ENCODE measurements at places on chromosomes 4 and X. TPM values are rescaled to one million over a fixed set of nuclear protein-coding genes. Genes with fewer than 3 reads are reported as not detected.

GRCh38 chrX:109635146-109635545, 10.2 kb upstream of the KCNE5 start:
- no peak for DNase-seq

The ATOH1 gene
- not detected for total RNA-seq

DNA sequence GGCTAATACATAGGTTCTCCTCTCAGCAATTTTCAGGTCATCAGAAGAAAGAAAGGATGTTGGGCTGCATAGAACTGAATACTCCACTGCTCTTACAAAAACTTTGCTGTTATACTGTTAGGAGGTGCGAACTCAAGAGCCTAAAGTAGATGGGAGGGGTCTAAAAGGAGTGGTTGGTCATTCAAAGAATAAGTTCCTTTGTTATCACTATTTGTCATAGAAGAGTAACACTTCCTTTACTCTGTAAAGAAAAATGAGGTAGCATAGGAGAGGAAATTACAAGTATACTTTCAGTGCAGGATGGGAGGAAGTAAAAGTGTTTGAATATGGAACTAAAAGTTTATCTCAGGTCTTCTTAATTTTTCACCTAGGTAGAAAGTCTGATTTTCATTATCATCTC, 61.5 kb downstream of the CCNI start:
- DNase-seq = no peak

The PAGE5 gene
- not detected for total RNA-seq

DNA sequence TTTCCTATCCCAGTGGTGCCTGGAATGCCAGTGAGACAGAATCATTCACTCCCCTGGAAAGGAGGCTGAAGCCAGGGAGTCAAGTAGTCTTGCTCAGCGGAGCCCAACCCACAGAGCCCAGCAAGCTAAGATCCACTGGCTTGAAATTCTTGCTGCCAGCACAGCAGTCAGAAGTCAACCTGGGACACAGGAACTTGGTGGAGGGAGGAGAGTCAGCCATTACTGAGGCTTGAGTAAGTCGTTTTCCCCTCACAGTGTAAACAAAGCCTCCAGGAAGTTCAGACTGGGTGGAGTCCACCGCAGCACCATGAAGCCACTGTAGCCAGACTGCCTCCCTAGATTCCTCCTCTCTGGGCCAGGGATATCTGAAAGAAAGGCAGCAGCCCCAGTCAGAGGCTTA, 283.2 kb upstream of the CPEB2 start:
- no peak for DNase-seq

DNA sequence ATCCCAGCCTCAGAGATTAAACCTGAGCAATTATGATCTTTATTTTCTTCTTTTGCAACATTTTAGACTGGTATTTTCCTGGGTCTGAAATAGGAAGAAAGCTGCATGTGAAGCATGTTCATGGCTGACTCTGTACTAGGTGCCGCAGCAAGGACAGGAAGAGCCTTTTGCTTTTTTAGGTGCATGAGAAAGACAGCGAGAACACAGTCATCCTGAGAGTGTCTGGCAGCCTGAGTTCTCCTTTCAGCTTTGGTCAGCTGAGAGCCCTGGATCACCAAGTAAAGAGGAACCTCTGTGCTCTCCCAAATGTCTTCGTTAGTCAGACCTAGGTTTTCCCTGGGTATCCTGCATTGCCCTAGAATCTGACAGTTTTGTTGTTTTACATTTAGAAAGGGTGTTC, 29.8 kb downstream of the FAM149A start:
- DNase-seq = no peak

The PTTG2 gene
- total RNA-seq = not detected

The MCUB gene
- 48.6 TPM for total RNA-seq

The JADE3 gene
- total RNA-seq = 3.9 TPM

The RBMXL3 gene
- not detected for total RNA-seq

GRCh38 chrX:72358313-72358712, 52.6 kb upstream of the CITED1 start:
- DNase-seq = no peak

DNA sequence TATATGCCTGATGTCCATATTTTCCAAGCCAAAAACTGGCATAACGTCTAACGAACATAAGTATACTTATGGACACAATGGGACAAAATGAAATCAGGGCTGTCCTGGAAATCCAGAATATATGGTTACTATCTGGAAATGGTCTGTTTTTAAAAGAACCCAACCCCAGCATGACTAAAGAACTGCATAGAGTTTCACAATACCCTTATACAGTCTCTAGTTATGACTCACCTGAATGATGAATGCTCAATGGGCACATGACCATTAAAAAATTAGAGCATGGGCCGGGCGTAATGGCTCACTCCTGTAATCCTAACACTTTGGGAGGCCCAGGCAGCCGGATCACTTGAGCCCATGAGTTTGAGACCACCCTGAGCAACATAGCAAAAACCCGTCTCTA, 31.8 kb downstream of the AMMECR1 start:
- no peak for DNase-seq

The ARSJ gene
- 9.7 TPM for total RNA-seq

The UGT2A1 gene
- total RNA-seq = not detected

DNA sequence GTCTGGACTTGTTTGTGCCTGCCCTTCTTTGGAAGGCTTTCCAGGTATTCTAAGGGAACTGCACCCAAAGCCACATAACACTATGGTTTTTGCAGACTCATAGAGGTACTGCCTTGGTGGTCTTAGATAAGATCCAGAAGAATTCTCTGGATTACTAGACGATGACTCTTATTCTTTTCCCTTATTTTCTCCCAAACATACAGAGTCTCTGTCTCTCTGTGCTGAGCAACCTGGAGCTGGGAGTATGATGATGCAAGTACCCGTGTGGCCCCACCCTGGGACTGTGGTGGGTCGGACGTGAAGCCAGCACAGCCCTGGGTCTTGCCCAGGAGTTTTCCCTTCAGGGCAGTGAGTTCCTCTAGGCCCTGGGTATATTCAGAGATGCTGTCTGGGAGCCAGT, 1342.4 kb upstream of the TENM3 start:
- no peak for DNase-seq

GRCh38 chr4:53010318-53010717, 148.2 kb downstream of the RASL11B start:
- no peak for DNase-seq

GRCh38 chr4:172654457-172654856, 514.2 kb upstream of the GALNT7 start:
- no peak for DNase-seq

DNA sequence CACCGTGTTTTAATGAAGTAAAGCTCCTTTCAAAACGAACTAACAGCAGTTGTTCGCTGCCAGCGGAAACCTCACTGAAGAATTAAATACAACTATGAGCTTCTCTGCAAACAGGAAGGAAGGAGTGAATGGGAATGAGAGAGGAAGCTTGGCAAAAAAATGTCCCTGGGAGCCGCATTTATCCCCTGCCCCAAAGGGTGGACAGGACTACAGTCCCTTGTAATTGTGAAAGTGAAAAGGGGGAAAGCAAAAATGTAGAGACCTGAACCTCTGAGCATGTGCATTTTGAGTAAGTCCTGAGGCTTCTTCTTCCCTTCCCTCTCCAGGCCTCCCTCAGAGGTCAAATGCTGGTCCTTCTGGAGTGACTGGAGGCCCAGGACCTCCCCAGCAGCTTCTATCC, 53.8 kb upstream of the BMP2K start:
- no peak for DNase-seq

DNA sequence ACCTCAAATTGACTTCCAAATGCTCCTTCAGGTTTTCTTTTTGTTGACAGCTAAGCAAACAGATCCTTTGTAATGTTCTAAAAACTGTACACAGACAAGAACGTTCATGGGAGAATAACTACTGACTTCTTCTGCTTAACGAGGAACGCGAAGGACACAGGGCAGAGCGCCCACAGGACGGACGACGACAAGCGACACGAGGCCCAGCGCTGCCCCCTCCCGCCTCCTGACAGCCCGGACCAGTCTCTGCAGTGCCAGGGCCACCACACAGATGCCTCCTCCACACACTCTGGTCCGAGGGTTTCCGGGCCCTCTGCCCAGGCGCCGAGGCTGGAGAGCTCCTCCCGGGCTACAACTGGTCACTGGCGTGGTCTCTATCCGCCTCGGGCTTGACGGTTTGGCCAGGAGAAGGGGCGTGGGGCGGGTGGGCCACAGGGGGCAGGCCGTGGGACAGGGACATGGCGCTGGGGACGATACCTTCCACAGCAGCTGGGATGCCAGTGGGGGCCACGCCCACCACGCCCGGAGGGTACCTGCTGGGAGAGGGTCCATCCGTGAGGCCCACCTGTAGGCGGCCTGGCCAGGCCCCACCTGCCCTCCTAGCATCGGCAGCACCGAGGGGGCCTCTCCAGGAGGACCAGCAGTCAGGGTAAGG, 36.9 kb downstream of the CTBP1 start:
- DNase-seq = no peak

The OPN1MW2 gene
- not detected for total RNA-seq

The YY2 gene
- 2.7 TPM for total RNA-seq

DNA sequence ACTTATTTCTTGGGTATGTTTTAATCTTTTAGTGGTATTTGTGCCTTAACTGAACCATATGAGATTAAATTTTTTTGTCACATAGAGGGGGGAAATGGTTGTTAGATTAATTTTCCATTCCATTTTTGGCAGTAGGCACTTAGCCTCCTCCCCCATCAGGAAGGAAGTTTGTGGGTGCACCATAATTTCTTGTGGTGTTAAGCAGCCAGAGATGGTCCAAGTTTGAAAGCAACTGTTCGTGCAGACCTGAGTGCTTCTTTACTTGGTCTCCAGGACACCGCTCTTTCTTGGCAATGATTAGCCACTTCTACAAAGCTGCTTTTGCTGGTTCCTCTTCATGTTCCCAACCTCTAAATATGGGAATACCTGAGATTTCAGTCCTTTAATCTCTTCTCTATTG, 92.7 kb upstream of the RPL34 start:
- DNase-seq = no peak

The SPARCL1 gene
- total RNA-seq = 438 TPM

DNA sequence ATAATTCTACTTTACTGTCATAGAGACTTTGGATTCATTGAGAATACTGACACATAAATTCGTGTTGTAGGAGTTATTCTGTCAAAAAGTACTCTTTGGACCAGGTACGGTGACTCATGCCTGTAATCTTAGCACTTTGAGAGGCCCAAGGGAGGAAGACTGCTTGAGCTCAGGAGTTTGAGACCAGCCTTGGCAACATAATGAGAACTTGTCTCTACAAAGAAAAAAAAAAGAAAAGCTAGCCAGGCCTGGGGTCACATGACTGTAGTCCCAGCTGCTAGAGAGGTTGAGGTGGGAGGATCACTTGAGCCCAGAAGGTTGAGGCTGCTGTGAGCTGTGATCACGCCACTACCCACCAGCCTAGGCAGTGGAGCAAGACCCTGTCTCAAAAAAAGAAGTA, 54.9 kb downstream of the WDR19 start:
- no peak for DNase-seq

DNA sequence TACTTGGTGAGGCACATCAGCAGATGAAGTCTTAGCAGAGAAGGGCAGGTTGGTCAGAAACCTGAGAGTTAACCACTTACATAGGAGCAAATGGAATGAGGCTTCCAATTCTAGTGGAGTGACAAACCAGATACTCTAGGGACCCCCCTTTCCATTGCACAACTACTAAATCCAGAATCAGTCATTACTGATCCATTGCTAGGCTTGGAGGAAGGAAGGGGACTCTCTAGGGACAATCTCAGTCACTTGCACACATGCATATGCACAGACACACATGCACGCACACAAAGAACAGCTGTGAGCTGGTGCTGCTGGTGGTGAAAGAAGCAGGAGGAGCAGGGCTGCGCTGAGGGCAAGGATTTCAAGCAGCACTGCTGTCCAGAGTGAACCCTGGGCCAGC, 25.7 kb downstream of the PNMA5 start:
- no peak for DNase-seq

- DNase-seq = no peak
These were observed 196.3 kb upstream of the GATB start for GRCh38 chr4:151957153-151957552.

DNA sequence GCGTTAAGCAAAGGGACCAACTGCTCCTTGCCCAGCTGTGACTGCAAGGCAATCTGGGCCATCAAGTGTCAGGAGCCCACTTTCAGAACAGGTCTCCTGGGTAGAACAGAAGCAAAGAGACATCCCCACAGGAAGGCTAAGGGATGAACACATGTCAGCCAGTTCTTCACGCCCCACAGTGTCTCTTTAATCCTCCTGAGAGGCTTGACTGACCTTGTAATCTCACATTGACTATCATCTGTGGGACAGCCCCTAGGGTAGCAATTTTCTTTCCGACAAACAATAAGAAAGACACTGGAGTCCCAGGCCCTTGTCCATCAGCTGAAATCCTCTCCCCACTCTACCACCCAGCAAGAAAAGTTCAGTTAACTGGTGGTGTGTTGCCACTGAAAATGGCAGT, 1.0 kb downstream of the CHRDL1 start:
- DNase-seq = no peak

- DNase-seq = no peak
These were observed 1230.4 kb downstream of the PCDH18 start for GRCh38 chr4:136301749-136302495.

GRCh38 chr4:68581383-68582338, 5.5 kb upstream of the UGT2B17 start:
- DNase-seq = no peak

DNA sequence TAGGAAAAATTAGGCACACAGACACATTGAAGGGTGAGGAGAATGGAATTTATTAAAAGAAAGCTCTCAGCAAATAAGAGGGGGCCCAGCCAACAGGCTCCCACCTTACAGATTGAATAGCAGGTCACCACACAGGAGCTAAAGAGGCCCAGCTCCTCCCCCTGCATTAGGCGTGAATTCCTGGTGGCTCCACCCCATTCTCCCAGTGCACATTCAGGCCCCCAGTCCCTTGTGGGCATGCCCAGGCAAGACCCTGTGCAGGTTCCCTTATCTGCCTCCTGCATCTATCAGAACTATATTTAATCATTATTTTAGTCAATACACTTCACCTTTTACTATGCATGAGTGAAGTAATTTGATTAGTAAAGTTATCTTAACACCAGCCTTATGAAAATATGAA, 856.3 kb upstream of the NDST4 start:
- DNase-seq = no peak

GRCh38 chr4:67668315-67668714, 32.6 kb downstream of the UBA6 start:
- no peak for DNase-seq

DNA sequence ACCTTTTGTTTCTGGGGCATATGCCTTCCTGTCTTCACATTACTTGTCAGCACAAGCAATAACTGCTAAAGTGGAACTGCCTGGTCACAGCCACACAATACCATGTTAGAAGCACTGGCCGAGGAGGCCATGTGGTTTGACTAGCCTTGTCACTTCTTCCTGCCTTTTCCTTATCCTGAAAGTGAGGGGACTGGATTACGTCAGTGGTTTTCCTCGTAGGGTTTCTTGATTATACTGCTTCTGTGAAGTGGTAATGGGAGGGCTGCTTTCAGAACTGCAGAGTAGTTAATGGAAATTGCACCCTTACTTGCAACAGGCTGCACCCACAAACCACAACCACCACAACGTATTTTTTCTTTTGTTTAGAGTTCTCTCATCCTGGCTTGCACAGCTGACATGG, 26.6 kb downstream of the ZRSR2 start:
- no peak for DNase-seq

The ACE2 gene
- 21.0 TPM for total RNA-seq

DNA sequence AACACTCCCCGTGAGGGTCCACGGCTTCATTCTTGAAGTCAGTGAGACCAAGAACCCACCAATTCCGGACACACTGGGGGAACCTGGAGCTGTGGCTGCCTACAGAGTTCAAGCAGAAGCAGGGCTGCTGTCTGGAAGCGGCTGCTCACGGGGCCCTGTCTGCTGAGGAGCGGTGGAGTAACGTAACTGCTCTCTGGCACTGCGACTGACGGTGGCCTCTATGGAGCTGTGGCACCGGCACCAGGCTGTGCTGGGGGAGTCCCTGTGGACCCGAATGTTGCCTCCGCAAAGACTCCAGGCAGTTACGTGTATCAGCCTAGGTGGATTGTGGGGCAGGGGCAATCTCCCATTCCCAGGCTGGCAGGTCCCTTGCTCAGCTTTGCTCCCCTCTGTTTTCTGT, 703.3 kb upstream of the FRG1 start:
- no peak for DNase-seq

Data from omental fat pad (tissue), 4 donors.